ENCODE measurements at places on chromosomes 7 and 10.

GRCh38 chr10:102629661-102630614 is 14.3 kb upstream of the TRIM8 start:
- DNase-seq, result peak; percentile 54

DNA sequence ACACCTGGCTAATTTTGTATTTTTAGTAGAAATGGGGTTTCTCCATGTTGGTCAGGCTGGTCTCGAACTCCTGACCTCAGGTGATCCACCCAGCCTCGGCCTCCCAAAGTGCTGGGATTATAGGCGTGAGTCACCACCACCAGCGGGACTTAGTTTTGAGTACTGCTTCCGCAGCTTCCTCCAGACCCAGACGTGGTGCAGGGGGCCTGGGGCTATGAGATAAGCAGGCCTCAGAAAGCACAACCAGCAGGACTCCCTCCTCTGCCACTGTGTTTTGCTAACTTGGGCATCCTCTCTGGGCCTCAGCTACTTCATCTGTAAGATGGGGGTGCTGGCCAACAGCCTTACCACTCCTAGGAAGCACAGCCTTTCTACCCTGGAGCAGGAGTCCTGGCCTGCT is 37.8 kb downstream of the GOLGA7B start:
- DNase-seq, result no peak

DNA sequence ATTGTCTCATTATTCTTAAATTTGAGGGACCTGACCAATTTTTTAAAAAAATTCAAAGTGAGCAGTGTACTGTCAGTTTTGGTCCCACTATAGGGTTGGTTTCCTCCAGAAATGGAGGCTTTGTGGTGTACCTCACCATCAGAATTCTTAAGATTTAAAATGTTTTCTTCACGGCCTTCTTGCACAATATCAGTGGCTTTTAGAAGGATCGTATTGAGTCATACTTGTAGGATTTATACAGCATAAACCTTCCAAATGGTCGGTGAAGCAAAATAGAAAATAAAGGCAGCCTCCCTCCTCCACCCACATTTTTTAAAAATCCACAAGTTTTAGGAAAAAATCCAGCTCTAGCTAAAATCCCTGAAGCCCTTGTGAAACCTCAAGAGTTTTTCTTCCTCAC is 126.4 kb downstream of the RNLS start:
- DNase-seq, result no peak

DNA sequence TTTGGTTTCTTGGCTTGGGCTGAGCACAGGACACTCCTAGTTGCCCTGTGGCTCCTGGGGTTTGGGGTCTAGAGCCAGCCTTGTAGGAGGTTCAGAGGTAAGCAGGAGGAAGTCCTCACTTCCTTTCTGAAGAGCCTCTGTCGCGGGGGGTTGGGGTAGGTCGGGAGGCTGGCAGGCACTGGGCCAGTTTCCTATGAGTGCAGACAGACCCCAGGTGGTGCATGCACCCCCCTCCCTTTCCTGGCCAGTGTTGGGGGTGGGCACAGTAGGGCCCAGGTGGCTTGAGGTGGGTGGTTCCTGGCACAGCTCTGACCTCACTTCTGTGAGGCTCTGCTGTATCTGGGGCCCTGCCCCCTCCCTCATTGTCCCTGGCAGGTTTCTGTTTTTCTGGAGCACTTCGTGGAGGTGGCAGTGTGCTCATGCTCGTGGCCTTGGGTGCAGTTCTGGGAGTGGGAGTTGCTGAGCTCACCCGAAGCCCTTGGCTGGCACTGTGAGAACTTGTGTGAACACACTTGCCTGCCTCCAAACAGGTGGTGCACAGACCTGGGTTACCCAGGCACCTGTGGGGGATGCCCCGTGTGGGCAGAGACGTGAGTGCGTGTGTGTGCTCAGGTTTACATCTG is 1.8 kb downstream of the PALD1 start:
- no peak for DNase-seq

DNA sequence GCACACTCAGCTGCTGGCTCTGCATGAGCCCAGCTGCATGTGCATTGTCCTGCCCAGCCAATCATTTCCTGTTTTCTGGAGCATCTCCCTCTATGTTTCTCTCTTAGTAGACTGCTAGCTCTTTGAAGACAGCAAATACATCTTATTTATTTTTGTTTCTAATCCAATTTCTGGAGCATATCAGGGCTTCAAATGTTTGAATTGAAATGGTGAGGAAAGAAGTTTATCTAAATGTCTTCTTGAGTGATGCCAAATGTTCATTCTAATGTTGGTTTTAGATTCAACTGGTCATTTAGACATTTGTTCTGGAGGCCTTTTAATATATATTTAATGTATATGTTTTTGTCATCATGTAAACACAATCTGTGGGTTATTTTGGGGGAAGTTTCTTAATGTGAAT is 141.9 kb downstream of the DNAJB9 start:
- no peak for DNase-seq

DNA sequence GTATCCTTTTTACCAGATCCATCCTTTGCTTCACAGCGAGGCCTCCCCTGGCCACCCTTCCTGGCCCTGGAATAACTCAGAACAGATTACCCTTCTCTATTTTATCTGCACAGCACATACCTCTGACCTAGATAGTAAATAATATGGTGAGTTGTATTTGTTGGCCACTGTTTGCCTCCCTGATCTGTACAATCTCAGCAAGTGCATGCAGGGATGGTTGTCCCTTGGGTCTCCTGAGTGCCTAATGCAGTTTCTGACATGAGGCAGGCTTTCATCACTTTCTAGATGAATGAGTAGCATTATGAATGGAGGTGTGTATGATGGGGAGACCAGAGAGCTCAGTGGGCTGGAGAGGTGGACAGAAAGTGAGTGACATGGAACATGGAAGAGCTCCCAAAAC is 525.1 kb upstream of the IGFBP3 start:
- DNase-seq, result no peak

- DNase-seq, result no peak
Observed at GRCh38 chr7:102216573-102217314, 69.9 kb upstream of the SH2B2 start.

GRCh38 chr10:98254234-98254974 is 13.6 kb downstream of the LOXL4 start:
- DNase-seq, result peak; percentile 29

DNA sequence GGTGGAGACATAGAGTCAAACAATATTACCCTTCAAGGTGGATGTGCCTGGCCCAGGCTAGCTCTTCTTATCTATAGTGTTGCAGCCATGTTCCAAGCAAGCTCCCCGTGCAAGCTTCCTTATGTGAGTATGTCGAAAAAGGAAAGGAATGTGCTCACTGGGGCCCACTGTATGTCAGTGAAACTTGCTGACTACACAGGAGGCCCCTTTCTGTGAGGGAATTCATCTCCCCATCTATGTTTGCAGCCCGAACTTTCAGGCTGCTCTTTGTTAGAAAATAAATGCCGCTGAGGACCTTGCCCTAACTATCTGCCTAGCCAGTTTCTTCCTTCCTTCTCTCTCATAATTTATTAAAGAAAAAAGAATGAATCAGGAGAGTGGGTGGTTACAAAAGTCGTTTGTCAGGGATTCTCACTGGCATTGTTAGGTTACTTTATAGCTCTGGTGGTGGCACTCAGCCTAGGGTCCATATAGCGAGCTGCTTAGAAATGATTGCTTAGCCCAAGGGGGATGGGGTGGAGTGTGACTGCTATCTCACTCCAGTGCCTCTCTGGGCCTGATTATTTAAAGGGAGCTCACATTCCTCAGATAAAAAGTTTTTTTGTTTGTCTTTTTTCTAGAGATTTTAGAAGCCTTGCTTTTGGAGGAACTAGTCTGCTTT is 302.1 kb downstream of the ABCA13 start:
- no peak for DNase-seq

DNA sequence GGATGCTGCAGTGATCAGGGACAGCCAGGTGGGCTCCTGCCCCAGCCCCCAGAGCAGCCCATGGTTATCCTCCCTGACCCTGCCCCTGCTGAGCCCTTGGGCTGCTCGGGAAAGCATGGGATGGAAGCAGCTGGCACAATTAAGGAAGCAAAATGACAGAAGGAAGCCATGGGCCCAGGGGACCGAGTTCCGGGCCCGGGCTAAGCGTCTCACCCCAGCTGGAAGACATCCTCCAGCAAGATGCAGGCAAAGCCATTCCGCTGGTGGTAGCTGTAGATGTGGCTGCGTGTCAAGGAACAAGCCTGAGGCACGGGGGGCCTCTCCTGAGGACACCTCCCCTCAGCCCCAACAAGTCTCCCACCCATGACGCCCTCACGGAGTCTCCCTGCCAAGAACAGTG is 1.1 kb downstream of the ATG9B start:
- DNase-seq, result no peak

DNA sequence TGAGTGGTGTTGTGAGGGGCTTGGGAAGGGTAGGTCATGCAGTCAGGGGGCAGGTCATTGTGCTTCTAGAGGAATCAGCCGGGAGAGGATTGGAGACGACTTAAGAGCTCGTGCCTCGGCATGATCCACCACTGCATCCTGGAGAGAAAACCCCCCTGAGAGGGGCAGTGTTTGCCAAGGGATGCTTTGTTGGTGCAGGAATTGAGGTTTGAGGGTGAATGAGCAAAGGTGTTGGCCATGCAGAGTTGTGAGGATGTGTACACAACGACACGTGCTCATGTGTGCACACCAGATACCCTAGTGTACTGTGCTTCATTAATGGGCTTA is 85.6 kb upstream of the ANLN start:
- DNase-seq, result no peak

- DNase-seq, result no peak
Observed at GRCh38 chr7:27165089-27165995, at the start of gene HOXA9. Gene HOXA9, minus strand, starts transcription at chr7:27165537. Its CDS starts 80 bp downstream, at chr7:27165457.

- DNase-seq, result peak; percentile 74
Observed at GRCh38 chr10:124403548-124403947, 15.2 kb downstream of the OAT start.

DNA sequence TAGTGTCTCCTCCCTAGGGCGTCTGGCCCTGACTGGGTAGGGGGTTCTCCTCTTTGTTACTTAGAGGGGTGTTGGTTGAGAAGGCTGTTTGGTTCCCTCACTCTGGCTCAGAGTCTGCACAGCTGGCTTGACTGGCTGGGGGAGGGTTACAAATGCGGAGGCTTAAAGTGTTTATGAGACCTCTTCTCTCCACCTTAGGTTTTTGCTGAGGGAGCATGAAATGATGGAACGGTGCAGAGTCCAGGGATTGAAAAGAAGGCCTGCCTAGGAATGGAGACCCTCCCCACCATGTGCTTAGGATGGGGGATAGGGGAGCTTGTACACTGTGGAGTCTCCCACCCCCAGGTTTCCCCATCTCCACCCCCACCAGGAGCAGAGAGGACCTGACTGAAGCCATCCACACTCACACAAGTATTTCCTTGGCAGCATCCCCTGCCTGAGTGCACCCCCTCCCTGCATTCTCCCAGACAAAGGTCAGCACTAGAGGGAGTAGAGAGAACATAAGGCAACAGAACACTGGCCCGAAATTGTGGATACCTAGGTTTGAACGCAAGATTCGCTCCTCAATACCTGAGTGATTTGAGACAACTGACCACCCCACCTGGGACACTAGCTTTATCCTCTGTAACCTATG is 1.7 kb upstream of the LDB1 start:
- no peak for DNase-seq

- no peak for DNase-seq
Observed at GRCh38 chr10:124589491-124590041, 127.9 kb downstream of the LHPP start.

GRCh38 chr7:135480966-135481597 is 28.8 kb downstream of the CNOT4 start:
- DNase-seq, result no peak

GRCh38 chr7:11831736-11832495 is at the start of gene THSD7A:
Gene THSD7A, minus strand, starts transcription at chr7:11832198. Its CDS starts 252 bp downstream, at chr7:11831946.
- peak; percentile 74 for DNase-seq

- DNase-seq, result no peak
Observed at GRCh38 chr10:44325596-44326307, 59.1 kb downstream of the CXCL12 start.

- peak; percentile 20 for DNase-seq
Observed at GRCh38 chr10:101536800-101537199, 51.3 kb downstream of the POLL start.

DNA sequence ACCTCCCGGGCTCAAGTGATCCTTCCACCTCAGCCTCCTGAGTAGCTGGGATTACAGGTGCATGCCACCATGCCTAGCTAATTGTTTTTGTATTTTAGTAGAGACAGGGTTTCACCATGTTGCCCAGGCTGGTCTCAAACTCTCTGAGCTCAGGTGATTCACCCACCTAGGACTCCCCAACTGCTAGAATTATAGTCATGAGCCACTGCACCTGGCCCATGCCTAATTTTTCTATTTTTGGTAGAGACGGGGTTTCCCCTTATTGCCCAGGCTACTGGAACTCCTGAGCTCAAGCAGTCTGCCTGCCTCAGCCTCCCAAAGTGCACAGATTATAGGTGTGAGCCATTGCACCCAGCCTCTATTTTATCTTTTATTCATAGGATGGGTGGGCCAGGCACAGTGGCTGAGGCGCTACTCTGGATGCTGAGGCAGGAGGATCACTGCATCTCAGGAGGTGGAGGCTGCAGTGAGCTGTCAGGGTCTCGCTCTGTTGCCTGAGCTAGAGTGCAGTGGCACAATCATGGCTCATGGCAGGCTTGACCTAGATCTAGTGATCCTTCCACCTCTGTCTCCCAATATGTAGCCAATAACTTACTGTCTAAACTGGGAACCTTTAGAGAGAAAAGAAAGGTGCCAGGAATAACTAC is 31.3 kb upstream of the STOX1 start:
- DNase-seq, result no peak

DNA sequence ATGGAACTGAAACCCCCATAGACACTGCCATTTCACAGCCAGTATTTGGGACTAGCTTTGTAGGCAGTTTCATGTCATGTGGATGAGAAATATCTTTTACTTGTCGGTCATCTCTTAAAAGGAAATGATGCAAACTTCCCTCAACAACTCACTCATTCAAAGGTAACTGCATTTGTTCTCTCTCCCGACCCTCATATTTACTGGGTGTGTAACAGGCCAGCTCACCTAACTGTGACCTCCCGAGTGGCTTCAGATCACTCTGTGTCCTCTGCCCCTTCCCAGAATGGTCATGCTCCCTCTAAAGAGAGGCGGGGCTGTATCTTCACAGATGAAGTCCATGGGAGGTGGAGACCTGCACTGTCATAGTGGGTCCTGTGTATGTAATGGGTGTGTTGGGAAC is 14.7 kb downstream of the LRRC18 start:
- no peak for DNase-seq

GRCh38 chr7:30027740-30028215 is 434 bp upstream of the PLEKHA8 start:
- no peak for DNase-seq

- DNase-seq, result no peak
Observed at GRCh38 chr10:42753507-42754154, 29.0 kb upstream of the BMS1 start.

- DNase-seq, result no peak
Observed at GRCh38 chr10:4633186-4633585, 192.8 kb upstream of the AKR1E2 start.

- peak; percentile 54 for DNase-seq
Observed at GRCh38 chr10:42475168-42476098, 162.9 kb downstream of the ZNF33B start.

- DNase-seq, result no peak
Observed at GRCh38 chr10:84258034-84258695, 13.3 kb downstream of the RGR start.

DNA sequence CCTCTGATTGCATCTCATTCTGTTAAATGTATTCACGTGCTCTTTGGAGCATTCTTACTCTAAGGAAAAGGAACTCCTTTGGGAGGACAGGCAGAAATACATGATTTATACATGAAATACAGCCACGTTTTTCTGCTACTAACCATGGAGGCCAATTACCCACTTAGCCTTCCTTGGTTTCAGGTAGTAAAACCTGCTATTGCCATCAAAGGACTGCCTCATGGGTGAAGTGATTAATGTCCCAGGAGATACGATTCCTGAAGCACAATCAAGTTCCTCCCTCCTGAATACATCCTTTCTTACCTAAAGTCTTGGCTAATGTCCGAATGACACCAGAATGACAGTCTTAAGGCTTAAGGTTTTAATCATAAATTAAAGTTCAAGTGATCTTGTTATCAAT is 58.5 kb upstream of the PIK3CG start:
- no peak for DNase-seq
